ENCODE measurements at places on chromosomes 1 and 21.

- DNase-seq: no peak
Observed at GRCh38 chr1:216183454-216183853, 239.8 kb downstream of the USH2A start.

DNA sequence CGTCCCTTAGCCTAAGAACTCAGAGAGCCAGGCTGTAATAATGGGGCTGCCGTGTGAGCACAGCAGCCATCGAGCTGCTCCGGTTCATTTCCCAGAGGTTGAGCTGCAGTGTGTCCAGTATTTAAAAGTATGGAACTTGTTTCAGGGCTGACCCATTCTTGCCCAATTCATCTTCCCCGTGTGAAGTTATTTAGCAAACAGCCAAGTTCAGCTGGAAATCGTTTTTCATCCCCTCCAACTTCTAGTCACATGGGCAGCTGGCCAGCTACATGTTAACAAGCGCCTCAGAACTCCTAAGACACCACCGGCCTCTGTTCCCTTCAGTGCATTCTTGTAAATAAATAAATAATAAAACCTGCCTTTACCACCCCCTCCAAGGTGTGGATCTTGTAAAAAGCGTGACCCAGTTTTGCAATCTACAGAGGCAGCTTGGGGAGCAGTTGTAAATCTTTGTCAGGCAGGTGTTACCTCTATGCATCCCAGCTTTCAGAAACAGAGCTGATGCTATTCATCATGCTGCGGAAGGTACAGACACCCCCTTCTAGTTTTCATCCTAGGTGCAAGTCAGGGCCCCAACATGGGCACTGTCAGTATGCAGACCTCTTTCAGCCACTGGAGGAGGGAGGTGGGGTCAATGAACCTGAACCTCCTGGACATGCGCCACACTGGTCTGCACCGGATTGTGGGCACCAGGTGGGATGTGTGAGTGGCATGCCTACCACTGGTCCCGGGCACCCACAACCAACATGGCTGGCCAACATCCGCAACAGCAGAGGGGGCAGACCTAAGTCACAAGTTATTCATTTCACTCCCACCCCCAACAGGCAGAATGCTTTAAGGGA is 18.7 kb upstream of the KNCN start:
- peak; percentile 16 for DNase-seq

DNA sequence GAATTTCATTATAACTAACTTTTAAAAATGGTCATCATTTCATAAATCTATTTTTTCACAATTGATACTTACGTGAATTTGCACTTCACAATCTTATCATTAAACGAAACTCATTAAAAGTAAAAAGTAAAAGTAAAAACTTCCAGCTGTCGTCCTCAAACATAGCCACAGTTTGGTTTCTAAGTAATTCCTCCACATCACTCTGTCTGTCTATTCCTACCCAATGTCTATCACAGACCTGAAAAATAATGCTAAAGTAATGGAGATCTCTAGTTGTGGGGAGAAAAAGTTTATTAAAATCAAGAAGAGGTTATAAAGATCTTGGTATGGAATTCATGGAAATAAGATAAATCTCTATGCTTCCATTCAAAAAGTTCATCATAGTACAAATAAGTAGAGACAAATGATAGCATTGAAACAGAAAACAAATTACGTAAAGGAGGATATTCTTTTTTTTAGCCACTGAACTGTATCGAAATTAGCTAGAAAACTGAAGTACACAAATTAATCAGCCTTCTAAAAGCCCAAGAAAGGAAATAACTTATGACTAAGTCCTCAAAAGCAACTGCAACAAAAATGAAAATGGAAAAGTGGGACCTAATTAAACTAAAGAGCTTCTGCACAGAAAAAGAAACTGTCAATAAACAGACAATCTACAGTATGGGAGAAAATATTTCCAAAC is 148.6 kb downstream of the TIAM1 start:
- no peak for DNase-seq

DNA sequence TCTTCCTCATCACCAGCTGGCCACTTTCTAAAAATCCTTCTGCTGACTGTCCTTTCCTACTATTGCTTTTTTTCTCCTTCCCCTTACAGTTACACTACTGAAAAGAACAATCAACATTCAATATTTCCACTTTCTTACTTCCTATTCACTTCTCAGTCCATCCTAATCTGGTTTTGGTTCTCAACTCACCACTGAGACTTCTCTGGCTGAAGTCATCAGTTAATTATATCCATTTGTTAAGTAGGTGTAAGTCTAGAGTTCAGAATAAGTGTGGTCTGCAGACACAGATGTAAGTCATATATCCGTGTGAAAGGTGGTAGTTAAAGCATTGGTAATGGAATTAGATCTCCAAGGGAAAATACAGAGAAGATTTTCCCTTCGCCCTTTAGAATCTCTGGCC is 21.4 kb downstream of the PEA15 start:
- DNase-seq: no peak

DNA sequence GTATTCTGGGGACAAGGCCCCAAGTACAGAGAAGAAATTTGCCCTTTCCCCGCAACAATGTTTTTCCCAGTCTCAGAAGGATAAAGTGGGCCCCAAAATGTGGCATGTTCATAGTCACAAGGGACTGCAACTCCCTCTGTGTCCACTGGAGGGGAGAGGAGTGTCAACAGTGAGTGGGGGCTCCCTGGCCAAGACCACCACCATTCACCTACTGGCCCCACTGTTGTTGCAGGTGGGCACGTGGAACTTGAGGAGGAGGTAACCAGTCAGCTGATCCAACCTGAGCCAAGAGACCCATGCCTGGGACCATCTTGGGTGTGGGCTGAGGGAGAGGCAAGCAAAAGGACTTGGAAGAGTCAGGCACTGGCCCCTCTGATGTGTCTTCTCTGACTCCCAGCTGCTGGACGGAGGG is 777 bp downstream of the NUDT17 start:
- DNase-seq: peak; percentile 26

DNA sequence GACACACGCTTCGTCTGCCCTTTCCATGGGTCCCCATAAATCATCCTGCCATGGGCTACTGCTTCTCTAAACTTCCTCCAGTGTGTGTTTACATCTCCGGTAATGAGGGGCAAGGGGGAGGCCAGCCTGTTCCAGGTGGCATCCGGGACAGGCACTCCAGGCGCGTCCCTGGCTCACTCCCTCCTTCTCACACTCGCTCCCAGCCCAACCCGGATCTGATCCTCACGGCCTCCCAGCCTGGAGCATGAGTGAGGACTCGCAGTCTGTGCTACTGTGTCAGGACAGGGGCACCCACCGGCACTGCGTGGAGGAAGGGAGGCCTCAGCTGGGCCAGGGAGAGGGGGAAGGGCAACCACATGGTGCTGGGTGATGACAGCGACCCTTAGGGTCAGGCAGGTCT is 225.4 kb downstream of the TRABD2B start:
- DNase-seq: no peak

GRCh38 chr1:53276902-53277281 is 38.6 kb upstream of the MAGOH start:
- no peak for DNase-seq
